ENCODE measurements at places on chromosomes 6 and 20.

- no peak for DNase-seq
Observed at GRCh38 chr6:35309611-35310264, 12.1 kb downstream of the DEF6 start.

GRCh38 chr6:33248643-33248931, 23.1 kb downstream of the VPS52 start:
- DNase-seq, result no peak

- no peak for DNase-seq
Observed at GRCh38 chr20:40676491-40677269, 12.4 kb downstream of the MAFB start.

- DNase-seq, result no peak
Observed at GRCh38 chr6:45052325-45052724, 275.8 kb upstream of the RUNX2 start.

- no peak for DNase-seq
Observed at GRCh38 chr6:39840781-39841180, 48.6 kb downstream of the DAAM2 start.

GRCh38 chr6:139313229-139313628, 21.4 kb upstream of the TXLNB start:
- DNase-seq, result no peak

DNA sequence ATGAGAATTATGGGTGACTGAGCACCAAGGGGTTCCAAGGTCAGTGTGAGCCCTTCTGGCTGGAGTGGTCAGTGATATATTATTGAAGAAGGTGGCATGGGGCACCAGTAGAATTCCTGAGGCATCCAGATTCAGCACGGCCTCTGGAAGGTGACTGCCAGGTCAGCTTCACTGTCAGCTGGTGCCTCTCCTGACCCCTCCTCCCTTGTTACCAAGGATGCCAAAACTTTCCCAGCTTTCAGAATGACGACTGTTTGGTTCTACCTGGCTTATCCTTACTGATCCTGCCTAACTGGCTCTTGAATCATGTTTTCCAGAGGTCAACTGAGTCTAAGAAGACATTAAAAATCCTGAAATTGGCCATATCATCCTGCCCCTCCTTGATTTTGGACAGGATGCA, 189.2 kb upstream of the AGPAT4 start:
- no peak for DNase-seq

- no peak for DNase-seq
Observed at GRCh38 chr20:3334156-3334943, 73.1 kb downstream of the DNAAF9 start.

- DNase-seq, result no peak
Observed at GRCh38 chr6:19204445-19204844, 632.7 kb upstream of the ID4 start.

DNA sequence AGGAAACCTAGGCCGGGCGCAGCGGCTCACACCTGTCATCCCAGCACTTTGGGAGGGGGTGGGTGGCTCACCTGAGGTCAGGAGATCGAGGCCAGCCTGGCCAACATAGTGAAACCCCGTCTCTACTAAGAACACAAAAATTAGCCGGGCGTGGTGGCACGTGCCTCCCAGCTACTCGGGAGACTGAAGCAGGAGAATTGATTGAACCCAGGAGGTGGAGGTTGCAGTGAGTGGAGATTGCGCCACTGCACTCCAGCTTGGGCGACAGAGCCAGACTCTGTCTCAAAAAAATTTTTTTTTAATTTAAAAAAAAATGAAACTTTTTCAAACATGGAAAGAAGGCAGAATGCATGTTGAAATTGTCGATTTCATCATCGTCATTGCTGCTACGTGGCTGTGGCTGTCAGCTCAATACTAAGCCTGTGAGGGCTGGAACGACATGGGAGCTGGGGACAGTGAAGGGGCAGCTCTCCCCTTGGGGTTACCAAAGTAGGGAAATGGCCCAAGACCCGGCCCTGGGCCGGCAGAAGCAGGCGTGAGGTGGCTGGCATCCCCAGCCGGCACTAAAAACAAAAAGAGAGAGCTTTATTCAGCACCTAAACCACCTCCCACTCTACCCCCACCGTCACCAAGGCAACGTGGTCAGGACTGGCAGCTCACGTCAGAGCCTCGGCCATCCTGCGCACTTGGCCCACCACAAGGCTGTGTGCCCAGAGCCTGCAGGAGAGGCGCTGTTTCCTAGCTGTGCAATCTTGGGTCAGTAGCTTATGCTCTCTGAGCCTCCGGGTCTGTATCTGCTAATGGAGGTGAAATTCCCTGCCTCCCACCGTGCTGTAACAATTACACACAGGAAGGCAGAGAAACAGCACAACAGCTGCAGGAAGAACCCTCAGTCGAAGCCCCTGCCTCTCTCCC, 30.8 kb downstream of the AGPAT4 start:
- DNase-seq, result peak; percentile 67

- DNase-seq, result no peak
Observed at GRCh38 chr6:56372406-56372995, 125.1 kb upstream of the COL21A1 start.

DNA sequence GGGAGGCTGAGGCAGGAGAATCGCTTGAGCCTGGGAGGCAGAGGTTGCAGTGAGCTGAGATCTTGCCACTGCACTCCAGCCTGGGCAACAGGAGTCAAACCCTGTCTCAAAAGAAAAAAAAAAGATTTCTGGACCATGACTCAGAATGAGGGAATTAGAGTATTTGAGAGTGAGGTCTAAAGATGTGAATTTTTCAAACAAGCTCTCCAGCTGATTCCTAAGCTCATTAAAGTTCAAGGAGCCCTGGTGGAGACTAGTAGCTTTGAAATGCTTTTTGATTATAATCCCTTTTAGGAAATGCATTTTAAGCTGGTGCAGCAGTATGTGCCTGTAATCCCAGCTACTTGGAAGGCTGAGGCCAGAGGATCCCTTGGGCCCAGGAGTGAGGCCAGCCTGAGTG, 21.8 kb upstream of the SRF start:
- no peak for DNase-seq

GRCh38 chr6:44265007-44265721, at the start of gene NFKBIE:
Gene NFKBIE (minus strand): TSS chr6:44265551. CDS start chr6:44265346, 205 bp downstream.
- peak; percentile 97 for DNase-seq

DNA sequence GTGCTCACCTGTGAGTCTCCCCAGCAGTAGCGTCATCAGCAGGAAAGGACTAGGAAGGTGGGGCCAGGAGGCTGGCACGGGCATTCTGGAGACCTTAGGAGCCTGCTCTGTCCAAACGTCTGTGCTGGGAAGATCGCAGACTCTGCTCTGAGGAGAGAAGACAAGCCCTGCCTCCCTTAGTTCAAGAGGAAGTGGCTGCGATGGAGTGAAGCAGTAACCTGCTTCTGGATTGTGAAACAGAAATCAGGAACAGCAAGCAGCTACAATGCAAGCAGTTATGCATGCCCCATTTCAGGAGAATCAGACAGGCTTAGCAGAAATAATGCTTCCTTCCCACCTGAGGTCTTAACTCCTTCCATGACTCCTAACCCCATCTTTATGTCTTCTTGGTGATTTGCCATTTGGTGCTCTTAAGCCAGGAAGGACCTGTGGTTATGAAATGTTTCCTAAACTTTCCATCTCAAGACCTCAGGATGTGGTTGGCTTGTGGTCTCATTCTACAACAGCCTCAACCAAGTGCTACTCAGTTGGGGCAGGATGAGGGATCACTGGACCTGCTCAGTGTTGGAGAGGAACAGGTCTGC, at the start of gene SIRPB1:
SIRPB1 (minus strand) TSS at position 149 of the 584 bp plus-strand sequence; CDS start at position 84, 65 bp downstream.
- peak; percentile 25 for DNase-seq

GRCh38 chr6:24740861-24741260, 21.9 kb upstream of the C6orf62 start:
- DNase-seq, result no peak

DNA sequence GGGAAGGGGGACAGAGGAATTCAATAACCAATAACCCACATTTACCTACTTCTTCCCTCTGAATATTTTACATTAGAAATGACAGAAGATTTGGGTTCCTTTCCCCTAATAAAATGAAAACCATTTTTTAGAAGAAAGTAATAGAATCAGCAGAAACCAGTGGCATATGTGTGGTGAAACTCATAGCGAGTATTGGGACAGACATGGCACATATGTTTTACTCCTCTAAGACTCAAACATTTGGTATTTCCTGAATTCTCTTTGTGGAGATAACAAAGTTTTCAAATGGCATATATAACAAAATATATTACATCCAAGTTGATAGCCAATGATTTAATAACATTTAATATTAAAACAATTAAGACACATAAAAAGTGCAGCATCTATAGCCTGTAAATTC, 12.9 kb upstream of the BEND3 start:
- no peak for DNase-seq

GRCh38 chr6:152701081-152701862, 3.6 kb downstream of the MYCT1 start:
- no peak for DNase-seq

DNA sequence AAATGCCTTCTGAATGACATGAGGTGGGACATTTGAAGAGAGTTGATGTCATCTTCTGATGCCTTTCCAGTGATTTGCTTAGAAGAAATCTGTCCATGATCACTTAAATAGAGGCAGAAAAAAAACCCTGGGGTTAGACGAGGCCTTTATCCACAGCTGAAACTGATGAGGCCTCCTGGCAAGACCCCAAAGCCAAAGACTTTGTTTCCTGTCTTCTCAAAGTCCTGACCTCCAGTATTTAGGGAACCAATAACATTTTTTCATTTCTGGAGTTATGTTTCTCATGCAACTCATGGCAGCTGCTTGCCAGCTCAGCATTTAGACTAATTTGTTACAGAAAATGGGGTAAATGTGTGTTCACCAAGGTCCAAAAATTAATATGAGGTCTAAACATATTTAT, 248.0 kb upstream of the PRDM1 start:
- DNase-seq, result no peak

DNA sequence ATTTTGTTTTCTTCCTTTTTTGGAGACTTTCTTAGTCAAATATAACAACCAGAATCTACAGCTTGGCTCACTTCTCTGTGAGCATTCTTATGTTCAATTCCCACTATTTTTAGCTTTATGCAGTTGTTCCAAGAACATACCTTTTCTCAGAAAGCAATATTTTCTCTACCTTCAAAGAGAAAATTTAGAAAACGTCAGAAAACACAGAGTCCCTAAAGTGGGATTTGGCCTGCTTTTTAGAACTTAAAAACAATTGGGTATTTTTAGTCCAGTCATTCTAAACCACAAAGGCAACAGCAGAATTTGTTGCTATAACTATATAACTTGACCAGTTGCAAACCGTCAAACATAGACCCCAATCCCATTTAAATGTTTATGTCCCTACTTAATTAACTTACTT, 133.1 kb downstream of the MOXD1 start:
- DNase-seq, result no peak

DNA sequence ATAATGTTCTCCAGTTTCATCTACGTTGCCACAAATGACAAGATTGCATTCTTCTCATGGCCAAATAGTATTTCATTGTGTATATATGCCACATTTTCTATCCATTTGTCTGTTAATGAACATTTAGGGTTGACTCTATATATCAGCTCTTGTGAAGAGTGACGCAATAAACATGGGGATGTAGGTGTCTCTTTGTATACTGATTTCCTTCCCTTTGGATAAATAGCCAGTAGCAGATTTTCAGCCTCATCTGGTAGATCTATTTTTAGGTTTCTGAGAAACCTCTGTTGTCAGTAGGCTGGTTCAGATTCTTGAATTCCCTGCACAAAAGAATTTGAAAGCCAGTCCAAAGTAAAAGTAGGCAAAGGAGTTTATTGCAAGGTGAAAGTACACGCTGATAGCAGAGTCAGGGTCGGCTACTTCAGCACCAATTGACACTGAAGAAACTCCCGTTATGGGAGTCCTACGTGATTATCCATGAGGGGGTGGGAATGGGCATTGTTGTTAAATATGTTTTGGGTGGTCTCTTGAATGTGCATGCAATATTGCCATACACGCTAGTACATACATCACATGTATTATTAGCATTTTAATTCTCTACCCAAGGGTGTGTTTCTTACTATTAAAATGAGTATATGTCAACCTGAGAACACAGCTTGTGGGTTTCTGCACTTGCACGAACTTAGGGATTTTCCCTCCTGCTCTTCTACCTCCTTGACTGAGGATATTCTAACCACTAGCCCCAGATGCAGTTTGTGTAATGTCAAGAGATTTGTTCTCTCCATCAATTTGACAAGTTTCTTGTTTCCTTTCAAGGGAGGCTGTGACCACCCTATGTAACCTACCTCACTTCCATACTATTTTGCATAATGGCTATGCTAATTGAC, 14.4 kb upstream of the SLC17A2 start:
- DNase-seq, result no peak

DNA sequence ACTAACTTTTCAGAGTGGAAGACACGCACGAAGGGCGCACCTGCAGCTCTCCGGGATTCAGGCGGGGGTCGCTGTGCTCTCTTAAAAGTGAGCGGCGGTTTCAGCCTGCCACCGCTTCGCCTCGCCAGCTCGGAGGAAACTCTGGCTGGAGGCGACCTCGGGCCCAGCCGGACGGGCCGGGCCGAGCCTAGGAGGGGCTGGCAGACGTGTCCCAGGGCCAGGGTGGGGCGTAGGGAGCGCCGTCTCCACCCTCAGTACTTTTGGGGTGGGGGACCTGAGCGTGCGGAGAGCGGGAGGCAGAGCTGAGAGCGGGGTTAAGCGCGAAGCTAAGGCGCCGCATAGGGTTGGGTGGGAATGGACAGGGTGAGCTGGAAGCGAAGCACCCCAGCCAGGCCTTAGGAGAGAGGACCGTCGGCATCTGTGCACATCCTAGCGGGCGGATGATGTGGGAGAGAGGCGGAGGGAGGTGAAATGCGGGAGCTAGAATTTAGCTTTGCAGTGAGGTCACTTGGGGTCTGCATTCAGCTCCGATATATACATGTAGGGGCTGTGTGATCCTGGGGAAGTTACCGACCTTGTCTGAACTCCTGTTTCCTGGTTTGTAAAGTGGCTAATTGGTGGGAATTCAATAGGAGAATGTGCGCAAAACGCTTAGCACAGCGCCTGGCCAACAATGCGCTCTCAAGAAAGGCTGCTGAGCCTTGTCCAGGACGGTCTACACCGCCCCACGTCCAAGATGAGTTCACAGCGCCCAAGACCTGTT, 6.5 kb upstream of the TFAP2A start:
- DNase-seq, result no peak

DNA sequence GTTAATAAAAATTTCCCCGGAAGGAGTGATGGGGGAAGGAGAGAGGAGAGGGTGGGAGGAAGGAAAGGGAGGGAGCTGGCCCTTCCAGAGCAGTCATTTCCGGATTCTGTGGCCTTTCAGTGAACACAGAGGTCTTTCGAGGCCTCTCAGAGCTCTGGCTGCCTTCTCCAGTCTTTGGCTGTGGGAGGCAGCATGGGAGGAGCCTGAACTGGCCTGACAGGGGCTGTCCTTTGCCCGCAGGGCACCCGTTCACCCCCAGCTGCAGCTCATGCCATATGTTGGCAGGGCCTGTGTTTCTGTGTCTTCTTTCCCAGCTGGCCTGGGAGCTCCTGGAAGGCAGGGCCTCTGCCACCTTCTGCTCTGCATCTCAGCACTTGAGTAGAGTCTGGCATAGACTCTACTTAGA, 95.5 kb downstream of the PPP1R14C start:
- no peak for DNase-seq

GRCh38 chr20:50916257-50916656, 15.0 kb downstream of the ADNP start:
- no peak for DNase-seq

- no peak for DNase-seq
Observed at GRCh38 chr6:108163644-108164542, 1.9 kb upstream of the NR2E1 start.

GRCh38 chr6:95687839-95688238, 110.5 kb downstream of the MANEA start:
- no peak for DNase-seq
